Smooth muscle cell of the brain vasculature (primary cell): ENCODE measurements at places on chromosomes 11 and 22.
A peak's percentile ranks its signal among the peaks of the same experiment; 100 is the strongest.

DNA sequence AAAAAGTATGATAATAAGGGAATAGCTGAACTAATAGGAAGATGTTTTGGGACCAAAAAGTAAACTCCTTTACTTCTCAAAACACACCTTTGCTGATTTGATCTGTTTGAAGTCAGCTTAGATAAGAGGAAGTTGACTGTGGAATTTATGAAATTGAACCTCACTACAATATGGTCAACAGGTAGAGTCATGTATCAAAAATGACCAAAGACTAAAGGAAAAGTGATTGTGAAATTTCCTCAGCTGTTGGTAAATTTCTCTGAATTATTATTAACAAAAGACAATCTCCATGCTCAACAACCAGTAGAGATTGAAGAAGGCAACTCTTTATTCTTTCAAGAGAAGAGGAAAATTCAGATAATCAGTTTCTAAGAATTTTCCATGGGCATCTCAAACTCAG is 826.5 kb downstream of the KCNA4 start:
- no peak for DNase-seq

DNA sequence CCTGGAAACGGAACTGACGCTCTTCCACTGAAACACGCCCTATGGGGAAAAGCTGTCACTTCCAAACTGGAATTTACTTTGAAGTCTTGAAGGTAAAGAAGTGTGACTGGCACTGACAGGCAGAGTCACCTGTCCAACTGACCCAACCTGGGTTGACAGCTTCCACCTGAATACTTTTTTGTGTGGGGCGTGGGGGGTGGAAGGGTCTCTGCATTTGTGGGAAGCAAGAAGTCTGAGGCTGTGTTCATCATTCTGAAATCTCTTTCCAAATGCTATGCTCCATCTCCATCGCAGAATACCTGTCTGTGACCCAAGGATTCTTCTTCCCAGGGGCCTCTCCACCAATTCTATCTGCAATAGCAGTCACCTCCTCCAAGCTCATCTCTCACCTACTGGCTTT is 7.8 kb downstream of the IFT27 start:
- no peak for DNase-seq

GRCh38 chr11:110524238-110524637 is 94.5 kb downstream of the FDX1 start:
- no peak for DNase-seq

GRCh38 chr11:69238573-69239351 is 55.2 kb upstream of the MYEOV start:
- DNase-seq: no peak

DNA sequence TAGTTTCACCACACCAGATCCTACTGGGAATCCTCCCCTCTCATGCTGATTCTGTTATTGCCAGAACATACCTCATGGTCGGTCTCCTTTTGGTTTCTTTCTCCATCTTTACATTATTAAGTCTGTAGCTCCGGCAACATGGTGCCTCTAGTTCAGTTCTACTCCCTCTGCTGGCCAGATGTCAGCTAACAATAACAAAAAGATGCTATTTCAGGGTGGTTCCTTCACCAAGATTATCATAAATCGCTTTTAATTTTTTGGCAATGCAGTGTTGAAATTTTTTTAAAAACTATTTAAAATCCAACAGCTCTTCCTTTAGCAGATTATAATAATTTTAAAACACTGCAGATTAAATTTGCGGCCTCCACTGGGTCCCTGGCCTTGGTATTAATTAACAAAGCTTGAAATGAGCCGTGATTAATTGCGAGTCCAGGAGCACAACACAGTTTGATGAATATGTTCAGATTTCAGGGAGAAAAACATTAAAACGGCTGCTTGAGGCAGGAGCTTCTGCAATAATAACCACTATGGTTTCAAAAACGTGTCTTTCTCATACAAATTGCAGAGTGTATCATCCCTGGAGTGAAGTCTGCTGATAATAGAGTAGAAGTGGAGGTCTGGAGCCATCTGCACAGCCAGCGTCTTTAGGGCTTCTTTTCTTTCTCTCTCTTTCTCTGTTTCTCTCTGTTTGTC is 492.9 kb upstream of the KIRREL3 start:
- no peak for DNase-seq

DNA sequence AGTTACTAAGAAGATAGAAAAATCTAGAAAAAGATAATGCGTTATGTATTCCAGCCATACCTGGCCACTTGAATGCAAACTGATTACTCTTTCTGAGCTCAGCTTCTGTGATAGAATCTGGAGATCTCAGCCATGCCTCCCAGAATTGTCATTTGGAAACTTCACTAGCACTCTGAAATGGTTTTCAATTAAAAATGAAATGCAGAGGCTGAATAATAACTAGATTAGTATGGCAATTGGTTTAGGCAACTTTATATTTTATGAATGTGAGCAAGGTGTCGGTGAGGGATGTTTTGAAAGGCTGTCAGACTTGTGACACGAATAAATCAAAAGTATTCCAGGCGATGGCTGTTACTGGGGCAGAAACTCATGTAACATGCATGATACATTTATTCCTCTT is 128.8 kb upstream of the SORL1-AS1 start:
- DNase-seq: no peak

- peak; percentile 12 for DNase-seq
Observed at GRCh38 chr11:59918987-59919589, 19.1 kb upstream of the OOSP1 start.

DNA sequence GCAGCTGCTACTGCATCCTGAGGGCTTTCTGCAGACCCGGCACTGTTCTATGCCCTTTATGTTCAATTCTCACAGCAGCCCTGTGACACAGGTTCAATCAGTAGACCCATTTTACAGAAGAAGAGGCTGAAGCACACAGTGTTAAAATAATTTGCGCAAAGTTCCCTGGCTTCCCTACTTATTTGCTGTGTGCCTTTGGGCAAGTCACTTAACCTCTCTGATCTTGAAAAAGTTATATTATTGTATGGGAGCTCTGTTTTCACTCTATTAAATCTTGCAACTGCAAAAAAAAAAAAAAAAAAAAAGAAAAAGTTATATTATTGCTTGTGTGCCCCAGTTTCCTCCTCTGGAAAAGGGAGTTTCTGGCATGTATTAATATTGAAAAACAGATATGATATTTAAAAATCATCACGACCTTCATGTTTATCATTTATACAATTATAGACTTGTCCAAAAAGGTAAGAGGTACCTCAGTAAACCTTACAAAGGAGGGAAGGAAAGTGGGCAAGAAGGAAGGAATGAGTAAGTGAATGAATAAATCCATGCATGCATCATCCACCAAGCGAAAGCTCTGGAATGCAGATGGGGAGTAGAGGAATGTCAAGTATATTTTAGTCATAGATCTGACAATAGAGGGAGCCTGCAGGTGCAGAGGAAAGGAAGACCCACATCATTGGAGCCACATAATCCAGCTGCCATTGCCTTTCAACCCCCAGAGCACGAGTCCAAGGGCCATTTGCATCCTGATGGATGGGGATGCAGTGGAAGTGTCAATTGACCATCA is 21.2 kb upstream of the ISX start:
- DNase-seq: no peak

GRCh38 chr22:42895541-42895981 is 38.5 kb upstream of the ARFGAP3 start:
- no peak for DNase-seq

DNA sequence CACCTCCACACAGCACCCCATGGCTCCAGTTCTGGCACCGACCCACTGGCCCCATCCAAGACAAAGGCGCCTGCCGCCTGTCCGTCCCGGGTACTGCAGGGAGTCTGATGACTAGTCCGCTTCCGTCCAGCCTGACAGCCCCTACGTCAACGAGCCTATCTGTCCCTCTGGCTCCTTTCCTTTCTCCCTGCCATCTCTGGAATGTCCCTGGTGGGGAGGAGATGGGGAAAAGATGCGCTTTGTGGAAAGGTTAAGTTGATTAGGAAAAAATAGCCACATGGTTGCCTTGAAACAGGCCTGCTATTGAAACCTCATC is 10.4 kb downstream of the PDGFB start:
- no peak for DNase-seq

DNA sequence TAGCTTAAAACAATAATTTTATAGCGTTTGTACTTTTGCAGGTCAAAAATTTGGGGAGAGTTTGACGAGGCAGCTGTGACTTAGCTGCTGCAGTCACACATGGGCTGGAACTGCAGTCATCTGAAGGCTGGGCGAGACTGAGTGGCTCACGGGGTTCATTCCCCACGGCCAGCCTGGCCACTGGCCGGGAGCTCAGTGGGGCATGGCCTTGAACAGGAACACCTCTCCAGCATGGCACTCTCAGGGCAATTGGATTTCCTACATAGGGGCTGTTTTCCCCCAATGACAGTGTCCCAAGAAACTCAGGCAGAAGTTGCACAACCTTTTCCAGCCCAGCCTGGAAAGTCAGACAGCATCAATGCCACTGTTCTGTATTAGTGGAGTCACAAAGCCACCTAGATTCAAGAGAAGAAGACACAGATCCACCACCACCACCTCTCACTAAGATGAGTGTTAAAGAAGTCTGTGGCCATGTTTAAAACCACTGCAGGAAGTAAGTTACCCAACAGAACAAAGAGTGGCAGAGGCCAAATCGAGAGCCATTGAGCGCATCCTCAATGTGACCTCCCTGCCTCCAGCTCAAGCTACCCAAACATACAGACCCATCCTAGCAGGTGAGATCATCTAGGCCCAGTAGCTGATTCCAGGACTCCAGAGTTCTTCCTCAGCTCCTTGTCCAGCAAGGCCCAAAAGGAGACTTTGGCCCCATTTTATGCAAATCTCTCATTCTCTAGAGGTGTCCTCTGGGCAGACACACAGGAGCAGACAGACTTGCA is 618.7 kb upstream of the CADM1 start:
- DNase-seq: no peak

DNA sequence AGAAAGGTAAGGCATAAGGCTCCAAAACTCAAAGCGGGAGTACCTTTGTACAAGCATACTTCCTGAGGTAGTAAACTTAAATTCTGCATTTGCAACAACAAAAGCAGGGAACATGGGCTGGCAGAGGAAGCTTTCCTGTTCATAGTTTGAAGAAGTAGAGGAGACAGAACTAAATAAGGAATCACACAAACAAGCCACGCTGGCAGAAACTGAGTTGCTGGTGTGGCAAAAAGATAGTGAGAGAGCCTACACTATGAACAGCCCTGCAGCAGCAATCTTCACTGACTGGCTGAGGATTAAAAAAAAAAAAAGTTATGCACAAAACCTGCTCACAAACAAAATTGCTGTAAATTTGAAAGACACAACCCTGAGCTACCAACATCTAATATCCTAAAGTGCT is 46.5 kb downstream of the FCHSD2 start:
- no peak for DNase-seq

DNA sequence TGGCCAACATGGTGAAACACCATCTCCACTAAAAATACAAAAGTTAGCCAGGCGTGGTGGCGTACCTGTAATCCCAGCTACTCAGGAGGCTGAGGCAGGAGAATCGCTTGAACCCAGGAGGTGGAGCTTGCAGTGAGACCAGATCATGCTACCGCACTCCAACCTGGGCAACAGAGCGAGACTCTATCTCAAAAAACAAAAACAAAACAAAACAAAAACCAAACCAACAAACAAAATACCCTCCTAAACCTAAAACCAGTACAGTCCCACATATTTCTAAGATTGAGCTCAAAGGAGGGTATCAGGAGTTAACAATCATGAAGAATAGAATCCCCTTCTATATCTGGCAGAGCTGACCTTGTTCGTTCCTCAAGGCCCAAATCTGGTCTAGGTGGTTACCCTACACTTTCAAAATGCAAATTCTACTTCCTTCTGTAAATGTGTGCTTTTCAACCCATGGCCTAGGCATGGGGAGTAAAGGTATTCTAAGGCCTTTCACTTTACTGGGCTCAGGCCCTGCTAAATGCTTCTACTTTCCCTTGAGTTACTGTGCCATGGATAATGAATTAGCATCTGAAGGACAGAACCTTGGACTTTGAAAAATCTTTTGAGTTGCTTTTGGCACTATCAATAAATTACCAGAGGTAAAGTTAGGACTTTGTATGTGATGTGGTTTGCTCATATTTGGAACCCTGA is 10.4 kb upstream of the PPP2R1B start:
- DNase-seq: no peak

- DNase-seq: no peak
Observed at GRCh38 chr22:37206118-37206840, 6.0 kb downstream of the SSTR3 start.

- DNase-seq: no peak
Observed at GRCh38 chr11:2768471-2769408, 68.9 kb upstream of the KCNQ1OT1 start.

DNA sequence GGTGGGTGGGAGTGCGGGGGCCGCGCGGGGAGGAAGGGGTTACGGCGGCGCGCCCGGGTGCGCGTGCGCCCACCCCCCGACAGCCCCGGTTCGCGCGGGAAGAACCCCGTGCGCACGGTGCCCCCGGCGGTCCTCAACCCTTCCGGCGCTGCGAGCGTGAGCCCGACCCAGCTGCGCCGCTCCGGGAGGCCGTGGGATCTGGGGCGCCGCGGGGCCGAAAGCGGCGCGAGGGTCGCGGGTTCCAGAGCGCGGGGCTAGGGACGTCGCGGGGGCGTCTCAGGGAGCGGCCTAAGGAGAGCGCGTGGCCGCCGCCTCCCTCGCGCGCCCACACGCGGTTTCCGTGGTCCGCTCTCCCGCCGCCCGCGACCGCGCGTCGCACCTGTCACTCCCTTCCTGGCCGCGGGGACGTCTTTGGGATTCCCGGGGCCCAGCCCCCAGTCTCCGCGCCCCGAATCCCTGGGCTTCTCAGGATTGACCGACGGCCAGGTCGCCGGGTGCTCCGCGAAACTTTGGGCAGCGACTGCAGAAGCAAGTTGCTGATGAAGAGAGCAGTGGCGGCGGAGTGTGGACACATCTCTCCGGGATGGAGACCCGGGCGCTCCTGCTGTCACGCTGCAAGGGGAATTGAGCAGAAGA is 582 bp downstream of the SREBF2 start:
- no peak for DNase-seq

- no peak for DNase-seq
Observed at GRCh38 chr22:19129871-19130270, 1.2 kb upstream of the TSSK2 start.

GRCh38 chr22:31730344-31730711 is 19.6 kb downstream of the PRR14L start:
- no peak for DNase-seq

DNA sequence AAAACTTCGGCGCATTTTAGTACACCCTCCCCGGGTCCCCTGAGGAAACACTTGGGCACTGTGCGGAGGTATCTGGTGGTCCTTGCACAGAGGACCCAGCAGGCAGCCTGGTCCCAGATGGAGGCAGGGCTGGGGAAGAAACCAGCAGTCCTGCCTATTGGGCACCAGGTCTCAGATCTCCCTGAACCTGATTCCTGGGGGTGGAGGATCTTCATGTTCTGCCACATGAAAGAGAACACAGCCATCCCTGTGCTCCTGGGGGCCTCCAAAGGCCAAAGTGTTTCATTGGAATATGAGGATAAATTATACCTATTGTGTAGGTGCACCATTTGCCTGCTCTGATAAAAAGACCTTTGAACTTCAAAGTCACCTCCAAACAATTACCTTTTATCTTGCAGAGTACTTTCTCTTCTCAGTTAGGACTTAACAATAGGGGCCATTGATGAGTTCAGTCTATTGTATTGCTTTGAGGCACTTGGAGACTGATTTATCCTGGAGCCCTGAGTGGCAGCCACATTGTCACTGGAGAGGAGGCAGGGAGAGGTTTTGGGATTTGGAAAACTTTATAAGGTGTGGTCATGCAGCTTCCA is 1.8 kb downstream of the RCN1 start:
- no peak for DNase-seq

GRCh38 chr11:121508449-121508848 is 55.7 kb upstream of the SORL1-AS1 start:
- DNase-seq: no peak

- no peak for DNase-seq
Observed at GRCh38 chr22:49642331-49642730, 185.3 kb downstream of the BRD1 start.
